A673 (cell line): ENCODE measurements at places on chromosomes 7 and 10.
A peak's percentile ranks its signal among the peaks of the same experiment; 100 is the strongest.

DNA sequence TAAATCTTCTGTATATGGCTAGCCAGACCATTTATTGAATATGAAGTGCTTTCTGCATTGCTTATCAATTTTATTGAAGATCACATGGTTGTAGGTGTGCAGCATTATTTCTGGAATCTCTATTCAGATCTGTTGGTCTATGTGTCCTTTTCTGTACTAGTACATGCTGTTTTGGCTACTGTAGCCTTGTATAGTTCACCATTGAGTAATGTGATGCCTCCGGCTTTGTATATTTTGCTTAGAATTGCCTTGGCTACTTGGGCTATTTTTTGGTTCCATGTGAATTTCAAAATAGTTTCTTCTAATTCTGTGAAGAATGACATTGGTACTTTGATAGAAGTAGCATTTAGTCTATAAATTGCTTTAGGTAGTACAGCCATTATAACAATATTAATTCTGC, 1187.2 kb downstream of the XPNPEP1 start:
- no peak overlapping the region for H3K27ac ChIP-seq
- H3K4me1 ChIP-seq, result no peaks in the 10 kb centered on the region
- no peaks in the 10 kb centered on the region for H3K36me3 ChIP-seq
- no peaks in the 10 kb centered on the region for H3K27me3 ChIP-seq
- no peak overlapping the region for H3K4me3 ChIP-seq
- DNase-seq, result no peak

DNA sequence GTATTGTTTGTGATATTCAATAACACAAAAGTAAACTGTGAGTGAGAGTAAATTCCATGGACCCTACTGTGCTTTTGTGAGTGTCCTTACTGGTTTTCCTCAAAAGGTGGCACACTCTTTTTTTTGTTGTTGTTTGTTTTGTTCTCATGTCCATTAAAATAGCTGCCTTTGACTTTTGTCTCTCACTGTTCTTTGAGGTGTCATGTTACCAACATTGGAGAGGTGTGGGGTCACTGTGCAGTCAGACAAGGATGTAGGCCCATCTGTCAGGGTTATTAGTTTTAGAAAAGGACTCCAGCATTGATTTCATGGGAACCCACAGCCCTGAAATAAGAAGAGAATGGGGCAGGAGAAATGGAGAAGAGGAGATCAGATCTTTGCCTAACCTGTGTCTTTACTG, 383.1 kb downstream of the SORCS3 start:
- no peak for DNase-seq
- H3K27me3 ChIP-seq, result peaks cover 32% of the 10 kb centered on the region
- no peak overlapping the region for H3K4me3 ChIP-seq
- H3K27ac ChIP-seq, result no peak overlapping the region
- no peaks in the 10 kb centered on the region for H3K4me1 ChIP-seq

DNA sequence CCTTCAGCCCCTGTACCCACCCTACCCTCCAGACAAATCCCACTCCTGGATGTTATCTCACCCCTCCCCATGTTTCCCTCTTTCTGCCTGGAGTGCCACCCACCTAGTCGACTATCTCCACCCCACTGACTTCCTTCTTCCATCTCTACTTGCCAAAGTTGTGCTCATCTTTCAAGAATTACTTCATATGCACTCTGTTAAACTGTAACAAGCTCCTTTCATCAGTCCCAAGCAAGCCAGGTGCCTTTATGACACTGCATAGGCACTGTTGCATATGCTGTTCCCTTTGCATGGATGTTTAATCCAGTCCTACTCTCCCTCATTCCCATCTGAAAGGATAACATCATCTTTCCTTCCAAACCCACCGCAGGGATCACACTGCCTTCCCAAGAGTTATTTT, 8.9 kb upstream of the CDK1 start:
- no peaks in the 10 kb centered on the region for H3K36me3 ChIP-seq
- H3K27me3 ChIP-seq, result no peaks in the 10 kb centered on the region
- DNase-seq, result no peak
- H3K4me3 ChIP-seq, result no peak overlapping the region

DNA sequence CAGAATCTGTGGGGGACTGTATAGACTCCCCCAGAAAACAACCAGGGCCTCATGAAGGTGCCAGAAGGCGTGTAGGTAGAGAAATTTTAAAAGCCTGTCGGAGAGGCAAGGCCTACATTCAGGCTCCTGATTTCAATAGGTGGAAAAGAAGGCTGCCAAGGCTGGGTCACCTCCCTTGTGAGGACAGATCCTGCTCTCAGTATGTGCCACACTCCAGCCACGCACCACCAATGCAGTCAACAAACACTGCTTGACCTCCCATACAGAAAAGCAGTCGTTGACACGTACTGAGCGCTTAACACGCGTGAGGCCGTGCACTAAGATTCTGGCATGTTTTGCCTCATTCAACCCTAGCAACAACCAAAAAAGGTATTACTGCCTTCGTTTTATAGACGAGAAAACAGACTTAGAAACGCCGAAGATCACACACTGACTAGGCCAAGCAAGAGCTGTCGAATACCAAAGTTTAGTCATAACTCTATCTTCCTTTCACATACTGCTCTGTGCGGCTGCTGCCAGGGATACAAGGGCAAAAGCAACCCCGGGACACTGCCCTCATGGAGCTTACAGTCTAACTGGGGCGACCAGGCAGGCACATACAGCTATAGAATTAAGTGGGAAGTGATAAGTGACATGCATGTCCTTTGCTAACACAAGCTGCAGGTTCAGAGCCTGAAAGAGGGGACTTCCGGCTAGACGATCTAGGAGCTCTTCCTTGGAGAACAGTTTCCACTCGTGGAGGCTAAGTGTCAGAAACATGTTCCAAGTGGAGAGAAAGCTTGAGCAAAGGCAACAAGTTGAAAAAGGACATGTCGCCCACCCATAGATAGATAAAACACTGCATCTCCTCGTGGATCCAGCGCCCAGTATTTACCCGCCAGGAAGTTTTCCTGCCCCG, 797 bp upstream of the NKX2-3 start:
- no peak for DNase-seq
- no peak overlapping the region for H3K27ac ChIP-seq
- H3K36me3 ChIP-seq, result no peaks in the 10 kb centered on the region
- H3K4me3 ChIP-seq, result peak overlapping the region; percentile 37

DNA sequence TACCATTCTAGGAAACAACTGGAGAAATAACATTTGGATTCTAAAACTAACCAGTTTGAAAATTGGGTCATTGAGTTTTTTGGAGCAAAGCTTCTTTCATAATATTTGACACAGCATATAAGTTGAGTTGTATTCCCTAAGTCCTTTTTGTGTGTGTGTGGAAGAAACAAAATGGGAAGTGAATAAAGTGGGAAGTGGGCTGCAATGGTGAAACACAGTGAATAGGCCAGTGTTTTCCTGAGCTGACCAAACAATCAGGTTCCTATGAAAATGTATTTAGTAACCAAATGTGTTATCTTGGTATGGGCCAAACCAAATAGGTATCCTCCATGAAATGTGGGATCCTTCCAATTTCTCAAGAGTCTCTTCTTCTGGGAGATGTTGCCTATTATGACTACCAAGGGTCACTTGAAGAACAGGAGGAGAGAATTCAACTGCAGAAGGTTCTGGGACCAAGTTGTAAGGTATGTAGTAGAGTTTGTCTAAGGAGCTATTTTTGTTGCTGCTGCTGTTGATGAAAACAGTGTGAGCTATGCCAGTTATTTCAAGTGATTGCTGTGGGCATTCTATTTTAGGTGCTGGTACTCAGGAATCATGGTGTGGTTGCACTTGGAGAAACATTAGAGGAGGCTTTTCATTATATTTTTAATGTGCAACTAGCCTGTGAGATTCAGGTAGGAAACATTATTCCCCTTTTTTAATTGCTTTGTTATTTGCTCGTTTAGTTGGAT, 88.3 kb upstream of the MXI1 start:
- no peak overlapping the region for H3K27ac ChIP-seq
- H3K36me3 ChIP-seq, result peaks cover 18% of the 10 kb centered on the region
- H3K27me3 ChIP-seq, result no peaks in the 10 kb centered on the region
